SK-N-MC (cell line): ENCODE measurements at places on chromosomes 4 and X.

DNA sequence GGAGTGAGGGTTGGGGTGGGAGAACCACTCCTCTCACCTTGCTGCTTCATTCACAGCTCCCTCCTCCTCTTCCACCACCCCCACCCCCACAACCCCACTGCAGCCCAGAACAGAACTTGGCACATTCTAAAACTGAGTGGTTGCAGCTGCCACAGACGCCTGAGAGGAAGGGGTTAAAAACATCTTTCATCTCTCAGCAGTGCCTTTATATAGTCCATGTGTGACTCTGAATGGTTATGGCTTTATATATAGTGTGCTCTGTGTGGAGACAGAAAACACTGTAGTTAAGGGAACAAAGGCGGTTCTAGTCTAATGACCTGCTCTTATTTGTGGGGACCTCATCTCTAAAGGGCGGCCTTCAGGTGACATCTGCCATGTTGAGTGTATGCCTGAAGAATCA lies 144.8 kb downstream of the BCOR start:
- no peak for DNase-seq

DNA sequence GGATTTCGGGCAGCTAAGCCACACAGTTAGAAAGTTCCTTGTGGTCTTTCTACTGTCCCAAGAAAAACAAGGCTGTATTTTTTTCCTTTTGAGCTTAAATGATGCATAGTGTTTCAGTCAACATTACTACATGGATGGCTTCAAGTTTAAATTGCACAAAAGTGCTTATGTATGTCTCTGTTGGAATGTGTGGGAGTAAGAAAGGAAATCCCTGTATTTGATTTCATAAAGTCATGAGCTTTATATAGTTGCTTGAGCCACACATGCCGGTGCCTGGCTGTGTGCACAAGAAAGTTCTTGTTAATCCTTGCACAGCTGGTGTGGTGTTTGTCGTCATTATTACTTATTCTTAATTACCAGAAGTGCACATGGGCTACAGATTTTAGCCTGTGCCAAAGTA lies 262.2 kb downstream of the ARHGAP10 start:
- DNase-seq, result no peak

GRCh38 chr4:109389369-109390114 lies 44.1 kb upstream of the SEC24B start:
- DNase-seq, result no peak

GRCh38 chr4:115090483-115091075 lies 22.8 kb downstream of the NDST4 start:
- DNase-seq, result no peak

DNA sequence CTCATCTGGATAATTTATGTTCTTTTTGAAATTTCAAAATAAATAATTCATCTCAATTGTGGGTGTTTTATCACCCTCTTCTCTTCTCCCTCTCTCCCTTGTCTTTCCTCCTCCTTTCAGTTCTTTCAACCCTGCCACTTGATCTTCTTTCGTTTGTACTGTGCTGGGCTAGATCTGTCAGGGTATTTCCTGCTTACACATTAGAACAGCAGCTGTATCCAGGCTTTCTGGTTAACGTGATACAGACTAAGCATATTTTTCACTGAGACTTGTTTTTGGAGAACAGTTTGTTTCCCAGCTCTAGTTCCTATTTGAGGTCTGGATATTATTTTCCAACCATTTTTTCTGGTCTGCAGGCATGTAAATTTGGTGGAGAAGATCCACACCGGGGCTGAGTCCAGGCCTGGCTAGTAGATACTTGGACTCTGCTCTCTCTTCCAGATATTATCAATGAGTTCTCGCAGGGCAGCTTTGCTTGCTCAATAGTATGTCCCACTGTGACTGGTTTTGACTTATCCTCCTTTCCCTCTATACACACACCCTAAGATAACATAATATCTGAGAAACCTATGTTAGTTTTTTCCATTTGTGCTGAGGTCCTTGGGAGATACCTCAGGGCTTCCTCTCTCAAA lies 1310.7 kb upstream of the TENM3 start:
- DNase-seq, result no peak

- DNase-seq, result no peak
Measured at GRCh38 chr4:19379191-19379708, 872.5 kb upstream of the SLIT2 start.

DNA sequence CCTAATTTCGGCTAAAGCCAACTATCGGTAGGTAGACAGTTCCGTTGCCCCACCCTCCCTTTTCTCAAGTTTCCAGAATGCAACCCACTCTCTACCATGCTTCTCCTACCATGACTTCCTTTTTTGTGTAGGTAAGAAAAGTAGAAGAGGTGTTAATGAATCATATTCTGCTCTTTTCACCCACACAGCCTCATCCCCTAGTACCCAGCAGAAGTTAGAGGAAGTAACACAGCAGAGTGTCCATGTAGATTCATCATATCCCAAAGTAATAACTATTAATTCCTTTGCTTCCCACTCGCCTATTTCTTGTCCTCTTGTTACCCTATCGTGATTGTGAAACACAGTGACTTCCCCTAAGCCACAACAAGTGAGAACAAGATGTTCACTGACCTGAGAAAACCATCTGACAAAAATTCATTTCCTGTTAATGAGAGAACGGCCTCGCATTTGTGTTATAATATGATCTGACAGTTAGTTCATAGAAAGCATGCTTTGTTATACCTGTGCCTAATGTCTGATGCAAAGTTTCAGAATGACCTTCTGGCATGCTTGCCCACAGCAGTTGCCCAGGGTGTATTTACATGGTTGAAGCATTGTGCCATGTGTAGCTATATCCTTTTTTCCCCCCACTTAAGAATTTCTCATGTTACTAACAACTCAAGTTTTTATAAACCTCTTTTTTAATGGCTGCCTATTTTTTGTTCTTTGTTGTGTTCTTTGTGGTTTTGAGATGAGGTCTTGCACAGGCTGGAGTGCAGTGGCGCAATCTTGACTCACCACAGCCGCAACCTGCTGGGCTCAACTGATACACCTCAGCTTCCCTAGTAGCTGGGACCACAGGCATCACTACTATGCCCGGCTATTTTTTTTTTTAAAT lies 185.6 kb downstream of the RAP1GDS1 start:
- DNase-seq, result no peak

DNA sequence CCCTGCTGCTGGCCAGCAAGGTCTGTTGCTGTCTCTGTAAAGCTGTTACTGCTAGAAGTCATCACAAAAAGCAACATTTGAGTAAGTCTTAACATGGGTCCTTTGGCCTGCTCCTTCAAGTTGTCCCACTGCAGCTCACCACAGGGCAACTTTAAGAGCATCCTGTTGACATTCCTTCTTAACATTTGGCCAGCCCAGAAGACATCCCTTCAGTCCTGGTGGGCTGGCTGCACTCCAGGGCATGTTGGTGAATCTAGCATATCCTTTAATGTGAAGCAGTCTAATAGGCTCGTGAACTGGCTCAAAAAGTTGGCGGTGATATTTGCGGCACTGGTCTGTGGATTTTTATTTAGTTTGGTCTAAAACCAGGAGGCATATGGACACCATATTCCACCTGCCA lies 92.2 kb upstream of the MAML3 start:
- DNase-seq, result no peak

- no peak for DNase-seq
Measured at GRCh38 chr4:6591313-6591712, 16.3 kb downstream of the MAN2B2 start.

DNA sequence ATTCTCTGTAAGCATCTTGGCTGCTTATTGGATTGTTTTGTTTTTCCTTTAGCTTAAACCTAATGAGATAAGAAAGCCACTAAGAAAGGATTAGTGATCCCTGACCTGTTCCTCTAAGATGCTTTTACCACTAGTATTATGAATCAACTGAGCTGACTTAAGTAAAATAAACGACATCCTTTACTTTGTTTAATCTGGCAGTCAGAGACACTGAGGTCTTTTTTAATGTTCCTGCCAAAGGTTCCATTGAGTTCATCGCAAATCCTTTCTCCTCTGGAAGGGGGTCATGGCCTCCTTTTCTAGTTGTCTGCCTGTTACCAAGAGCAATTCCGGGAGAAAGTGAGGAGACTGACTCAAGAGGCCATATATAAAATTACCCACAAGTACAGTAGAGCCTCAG lies 1038.3 kb upstream of the SLIT2 start:
- no peak for DNase-seq

DNA sequence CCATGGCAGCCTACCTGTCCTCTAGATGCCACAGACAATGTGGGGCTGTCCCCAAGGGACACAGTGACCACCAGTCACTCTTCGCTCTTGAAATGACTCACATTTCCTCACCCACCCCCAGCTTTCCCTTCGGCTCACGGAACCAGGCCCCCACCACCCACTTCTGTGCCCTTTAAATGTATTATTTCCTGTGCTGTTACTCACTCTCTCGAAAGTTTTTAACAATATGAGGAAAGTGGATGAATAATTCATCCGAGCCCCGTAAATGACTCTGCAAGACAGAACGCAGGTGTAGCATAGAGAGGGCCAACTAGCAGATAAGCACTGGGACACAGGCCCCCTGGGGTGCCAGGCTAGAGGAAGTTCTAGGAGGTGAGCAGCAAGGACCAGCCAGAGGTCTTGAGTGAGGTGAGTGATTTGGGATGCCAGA lies 179.5 kb upstream of the TBL1X start:
- no peak for DNase-seq

DNA sequence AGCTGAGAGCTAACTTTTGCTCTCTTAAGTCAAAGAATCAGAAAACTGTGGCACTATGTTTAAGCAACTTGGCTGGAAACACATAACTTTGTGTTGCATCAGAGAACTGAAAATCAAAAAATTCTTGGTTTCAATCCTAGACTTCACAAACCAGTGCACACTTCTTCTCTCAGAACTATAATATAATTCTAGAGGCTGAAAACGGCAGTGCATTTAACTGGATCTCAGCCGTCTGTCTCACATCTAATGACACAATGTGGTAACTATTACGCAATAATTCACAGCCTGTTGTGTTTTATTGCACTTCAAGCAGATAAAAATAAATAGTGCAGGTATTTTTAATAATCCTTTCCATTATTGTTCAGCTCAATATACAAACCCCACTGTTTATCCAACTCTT lies 260.6 kb upstream of the DIAPH2 start:
- DNase-seq, result no peak
